ENCODE measurements at places on chromosomes 2 and 18.

DNA sequence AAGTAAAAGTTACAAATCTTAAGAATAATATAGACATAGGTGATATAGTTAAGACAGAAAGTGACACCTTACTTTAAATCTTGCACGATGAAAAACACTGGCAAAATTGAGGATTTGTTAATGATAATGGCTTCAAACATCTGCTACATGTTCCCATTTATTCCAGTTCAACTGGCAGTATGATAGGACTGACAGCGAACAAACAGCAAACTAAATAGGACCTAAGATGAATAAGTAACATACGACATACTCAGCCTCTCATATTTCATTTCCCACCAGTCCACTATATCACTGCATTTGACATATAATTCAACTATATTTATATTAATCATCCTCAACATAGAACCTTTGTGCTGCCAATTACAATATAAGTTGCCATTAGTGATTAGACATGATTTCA is 36.3 kb downstream of the ACVR1C start:
- DNase-seq, result no peak

GRCh38 chr2:140863713-140864112 is 1267.1 kb downstream of the LRP1B start:
- DNase-seq, result peak; percentile 9

- no peak for DNase-seq
Observed at GRCh38 chr18:73961804-73962203, 185.8 kb downstream of the FBXO15 start.

- DNase-seq, result no peak
Observed at GRCh38 chr2:240355001-240355891, 80.2 kb upstream of the GPC1 start.

GRCh38 chr2:3354986-3355385 is 22.6 kb downstream of the EIPR1 start:
- no peak for DNase-seq

- DNase-seq, result no peak
Observed at GRCh38 chr18:68221111-68221724, 493.7 kb downstream of the TMX3 start.

DNA sequence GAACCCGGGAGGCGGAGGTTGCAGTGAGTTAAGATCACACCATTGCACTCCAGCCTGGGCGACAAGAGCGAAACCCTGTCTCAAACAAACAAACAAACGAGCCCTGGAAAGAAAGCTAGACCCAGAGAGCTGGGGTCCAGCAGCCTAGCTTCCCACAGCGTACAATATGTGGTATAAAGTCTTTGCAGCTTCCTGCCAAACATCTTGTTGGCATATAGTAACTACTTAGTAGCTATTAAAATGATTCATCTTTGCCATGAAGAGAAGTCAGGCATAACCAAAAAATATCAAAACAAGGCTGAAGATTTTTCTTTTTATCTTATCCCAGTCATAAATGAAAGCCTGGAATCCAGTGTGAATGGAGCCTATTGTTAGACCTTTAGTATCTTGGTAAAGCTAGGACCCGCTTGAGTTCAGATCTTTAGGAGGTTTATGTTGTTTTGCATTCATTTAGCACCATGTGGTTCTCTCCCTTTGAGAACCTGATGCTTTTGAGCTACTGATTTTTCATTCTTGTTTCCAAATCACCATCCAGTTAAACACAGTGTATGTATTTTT is 139.7 kb upstream of the NOSTRIN start:
- DNase-seq, result no peak

DNA sequence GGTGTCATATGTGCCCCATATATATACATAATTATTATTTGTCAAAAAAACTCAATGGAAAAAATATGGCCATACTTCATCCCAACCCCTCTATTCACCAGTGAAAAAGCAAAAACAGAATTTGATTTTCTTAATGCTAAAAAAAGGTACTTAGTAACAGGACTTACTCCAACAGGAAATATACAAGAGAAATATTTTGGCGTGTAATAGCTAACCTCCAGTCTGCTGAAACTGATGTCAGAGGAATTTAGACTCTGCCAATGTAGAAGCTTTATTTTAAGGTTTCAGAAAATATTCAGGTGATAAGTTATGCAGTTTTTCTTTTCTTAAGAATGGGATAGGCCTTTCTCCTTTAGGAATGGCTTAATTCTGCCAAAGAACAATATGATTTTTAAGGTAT is 72.6 kb downstream of the TMEFF2 start:
- no peak for DNase-seq

DNA sequence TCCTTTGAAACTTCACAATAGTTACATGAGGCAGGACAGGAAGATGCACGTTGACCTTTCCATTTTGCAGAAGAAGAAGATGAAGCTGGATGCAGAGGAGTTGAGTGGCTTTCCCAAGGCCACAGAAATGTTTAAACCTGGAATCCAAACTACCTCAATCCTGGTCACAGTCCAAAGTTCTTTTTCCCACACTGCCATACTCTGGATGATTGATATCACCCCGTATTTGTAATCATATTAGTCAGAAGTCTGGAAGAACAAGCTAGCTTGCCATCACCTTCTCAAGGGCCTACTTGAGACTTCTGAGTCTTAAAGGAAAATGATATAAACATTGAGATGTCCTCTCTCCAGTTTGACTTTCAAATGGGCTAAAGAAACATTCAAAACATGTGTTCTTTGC is 190.1 kb downstream of the LNPK start:
- DNase-seq, result no peak

DNA sequence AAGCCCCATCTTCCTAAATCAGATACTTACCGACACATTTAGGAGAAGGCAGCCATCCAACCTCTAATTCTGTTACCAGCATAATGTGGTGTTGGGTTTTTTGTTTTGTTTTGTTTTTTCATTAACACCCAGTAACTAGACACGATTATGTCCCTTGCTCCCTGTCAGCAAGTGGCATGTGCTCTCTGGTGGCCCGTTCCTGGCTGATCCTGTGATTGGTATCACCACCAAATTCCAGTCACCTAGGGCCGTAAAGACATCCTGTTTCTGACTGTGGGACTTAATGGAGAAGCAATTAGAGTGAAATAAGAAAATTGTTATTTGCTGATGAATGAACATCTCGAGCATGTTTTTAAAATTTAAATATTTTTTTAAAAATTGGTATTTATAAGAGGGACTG is 5.9 kb upstream of the DLX1 start:
- DNase-seq, result no peak

DNA sequence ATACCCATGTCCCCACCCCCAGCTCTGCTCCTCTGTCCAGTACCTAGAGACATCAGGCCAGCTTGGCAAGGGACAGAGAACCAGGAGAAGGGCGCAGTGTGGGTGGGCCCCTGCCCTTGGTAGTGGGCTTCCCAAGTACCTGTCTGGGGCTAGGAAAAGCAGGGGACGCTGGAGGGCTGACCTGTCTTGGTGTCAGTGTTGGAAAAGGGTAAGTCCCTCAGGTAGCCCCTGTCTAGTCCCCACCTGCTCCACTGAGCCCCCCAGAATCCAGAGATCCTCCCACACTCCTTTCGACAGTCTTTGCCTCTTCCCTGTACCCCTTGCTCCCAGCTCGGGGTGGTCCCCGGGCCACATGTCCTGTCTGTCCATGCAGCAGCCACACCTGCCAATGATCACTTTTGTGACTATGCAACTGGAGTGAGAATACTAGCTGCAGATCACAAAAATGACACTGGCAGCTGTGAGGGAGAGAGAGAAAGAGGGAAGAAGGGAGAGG is 14.6 kb downstream of the DNAJB2 start:
- no peak for DNase-seq

DNA sequence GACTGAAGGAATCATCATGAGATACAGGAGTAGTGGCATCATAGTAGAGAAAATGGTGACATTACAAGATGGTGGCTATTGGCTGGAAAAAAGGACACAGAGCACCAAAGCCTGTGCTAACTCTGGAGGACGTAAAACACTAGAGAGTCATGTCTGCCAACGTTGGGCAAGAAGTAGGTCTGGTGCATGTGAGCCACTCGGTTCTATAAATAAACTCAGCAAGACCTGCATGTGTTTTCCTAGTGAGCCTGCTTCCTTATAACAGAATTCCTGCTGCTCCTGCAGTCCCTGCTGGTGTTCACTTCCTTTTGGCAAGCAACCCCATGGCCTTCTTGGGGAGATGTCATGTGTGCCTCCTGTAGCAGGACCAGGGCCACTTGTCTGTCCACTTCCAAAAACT is 325.2 kb downstream of the OSR1 start:
- no peak for DNase-seq

DNA sequence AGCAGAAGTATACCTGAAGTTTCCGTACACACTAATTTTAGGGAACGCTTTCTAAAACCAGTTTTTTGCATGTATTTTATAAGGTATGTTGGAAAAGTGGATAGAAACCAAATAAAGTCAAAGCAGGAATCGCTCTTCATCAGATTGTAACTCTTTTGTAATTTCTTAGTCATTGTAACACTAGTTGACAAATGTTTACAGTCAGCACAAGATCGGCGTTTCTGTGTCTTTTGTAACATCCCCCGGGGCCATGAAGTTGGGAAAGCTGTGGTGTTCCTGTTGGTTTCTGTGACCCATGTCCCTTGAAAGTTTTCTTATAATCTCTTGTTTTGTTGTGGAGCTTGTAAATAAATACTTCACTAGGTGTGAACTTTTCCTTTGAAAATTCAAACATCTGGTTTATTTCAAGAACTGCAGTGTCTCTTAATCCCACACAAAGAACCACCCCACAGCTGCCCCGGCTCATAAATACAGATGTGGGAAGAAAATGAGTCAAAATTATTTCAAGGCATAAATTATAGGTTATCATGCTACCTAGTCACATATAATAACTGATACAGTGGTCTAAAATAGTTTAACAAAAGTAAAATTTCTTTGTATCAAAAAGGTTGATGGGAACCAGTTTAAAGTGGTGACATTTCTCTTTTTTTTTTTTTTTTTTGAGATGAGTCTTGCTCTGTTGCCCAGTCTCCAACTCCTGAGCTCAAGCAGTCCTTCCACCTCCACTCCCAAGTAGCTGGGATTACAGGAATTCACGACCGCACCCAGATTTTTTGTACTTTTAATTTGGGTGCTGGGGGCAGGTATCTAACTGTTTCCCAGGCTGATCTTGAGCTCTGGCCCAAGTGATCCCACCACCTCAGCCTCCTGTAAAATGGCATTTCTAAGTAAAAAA is 751 bp upstream of the NMI start:
- DNase-seq, result peak; percentile 36

DNA sequence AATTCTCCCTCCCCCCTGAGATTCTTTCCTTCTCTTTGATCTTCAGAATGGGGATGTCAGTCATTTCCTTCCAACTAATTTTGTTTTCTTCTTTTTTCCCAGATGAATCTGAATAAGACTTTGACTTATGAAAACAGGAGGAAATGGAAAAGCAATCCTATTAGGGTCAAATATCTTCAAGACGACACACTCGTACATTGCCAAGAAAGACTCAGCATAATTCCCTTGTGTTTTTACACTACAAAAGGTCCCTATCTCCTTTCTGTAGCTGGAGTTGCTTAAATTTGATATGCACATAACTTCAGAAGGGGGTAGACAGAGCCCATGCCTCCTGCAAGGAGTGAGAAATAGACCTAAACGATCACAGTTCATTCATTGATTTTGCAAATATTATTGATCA is 230.3 kb upstream of the RBBP8 start:
- no peak for DNase-seq

GRCh38 chr2:68100189-68100588 is 37.4 kb upstream of the C1D start:
- DNase-seq, result no peak

GRCh38 chr2:57937456-57937855 is 109.2 kb upstream of the VRK2 start:
- no peak for DNase-seq

GRCh38 chr18:68548904-68549870 is 165.7 kb downstream of the TMX3 start:
- DNase-seq, result no peak

DNA sequence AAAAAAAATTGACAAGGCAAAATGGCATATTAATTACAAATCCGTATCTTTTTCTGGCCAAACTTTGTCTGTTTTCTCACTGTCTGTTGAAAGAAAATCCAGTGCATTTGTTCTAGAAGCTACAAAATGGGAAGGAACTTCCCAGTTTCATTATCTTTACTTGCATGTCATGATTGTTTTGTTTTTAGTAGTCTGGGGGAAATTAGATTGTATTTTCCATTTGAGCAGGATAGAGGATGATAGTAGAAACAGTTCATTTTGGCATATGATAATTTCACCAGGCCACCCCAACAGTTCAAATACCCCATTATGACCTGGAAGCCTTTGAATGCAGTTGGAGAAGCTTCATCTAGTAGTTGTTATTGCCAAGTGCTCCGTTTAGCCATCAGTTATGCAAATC is 77.5 kb upstream of the RANBP2 start:
- no peak for DNase-seq

DNA sequence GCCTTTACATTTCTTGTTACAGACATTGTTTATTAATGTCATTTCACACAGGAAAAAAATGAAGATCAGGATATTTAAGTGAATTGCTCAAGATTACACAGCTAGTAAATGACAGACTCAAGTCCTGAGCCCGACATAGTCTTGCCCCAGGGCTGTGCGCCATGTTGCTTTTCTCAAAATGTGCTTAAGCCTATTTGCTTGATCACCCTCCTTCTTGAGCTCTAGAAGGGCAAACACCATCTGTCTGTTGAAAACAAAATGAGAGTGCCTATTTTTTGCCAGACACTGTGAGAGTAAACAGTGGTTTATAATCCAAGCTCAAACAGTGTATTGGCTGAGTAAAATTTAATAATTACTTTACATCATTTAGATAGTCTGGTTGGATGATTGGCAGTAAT is 34.8 kb upstream of the HNMT start:
- no peak for DNase-seq

DNA sequence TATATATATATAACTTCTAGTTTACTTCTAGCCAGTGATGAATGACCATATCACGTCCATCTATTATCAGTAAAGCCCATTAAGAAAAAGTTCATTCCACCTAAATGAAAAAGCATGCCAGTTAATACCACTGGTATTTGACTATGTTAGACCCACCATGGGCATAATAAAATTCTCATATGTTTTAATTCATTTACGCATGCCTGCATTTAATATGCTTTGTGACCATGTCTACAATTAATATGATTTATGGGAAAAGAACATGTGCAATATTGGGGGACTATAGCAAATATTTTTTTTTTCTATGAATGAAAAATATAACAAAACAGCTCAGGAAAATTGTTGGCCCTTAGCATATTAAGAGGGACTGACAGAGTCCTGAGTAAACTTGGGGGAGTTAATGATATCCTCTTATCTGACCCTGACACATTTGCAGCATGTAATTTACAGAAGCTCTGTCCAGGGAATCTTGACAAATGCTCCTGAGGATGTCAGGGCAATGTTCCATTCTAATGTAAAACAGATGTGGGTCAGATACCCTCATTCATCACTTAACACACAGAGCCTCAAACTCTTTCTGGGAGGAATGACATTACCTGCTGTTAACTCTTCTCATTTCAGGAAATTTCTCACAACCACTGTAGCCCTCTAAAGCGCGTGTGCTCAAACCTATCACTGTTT is 90.6 kb downstream of the PAX3 start:
- DNase-seq, result no peak

All from GDM1 (cell line).